ENCODE measurements at places on chromosomes 4 and X.

DNA sequence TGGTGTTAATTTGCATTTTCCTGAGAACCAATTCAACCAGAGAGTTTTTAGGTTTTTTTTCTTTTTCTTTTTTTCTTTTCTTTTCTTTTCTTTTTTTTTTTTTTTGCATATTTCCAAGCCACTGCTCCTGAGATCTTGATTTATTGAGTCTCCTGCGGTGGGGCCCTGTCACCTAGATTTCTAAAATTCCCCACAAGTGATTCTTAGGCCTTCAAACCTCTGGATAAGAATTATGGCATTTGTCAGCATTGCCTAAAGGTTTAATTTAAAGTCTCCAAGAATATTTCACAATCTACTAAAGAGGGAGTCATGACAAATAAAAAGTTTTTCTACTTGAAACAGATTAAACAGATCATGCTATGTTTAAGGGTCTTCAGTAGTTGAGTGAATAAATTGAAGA lies 84.9 kb downstream of the GAB1 start:
- no peak for DNase-seq

DNA sequence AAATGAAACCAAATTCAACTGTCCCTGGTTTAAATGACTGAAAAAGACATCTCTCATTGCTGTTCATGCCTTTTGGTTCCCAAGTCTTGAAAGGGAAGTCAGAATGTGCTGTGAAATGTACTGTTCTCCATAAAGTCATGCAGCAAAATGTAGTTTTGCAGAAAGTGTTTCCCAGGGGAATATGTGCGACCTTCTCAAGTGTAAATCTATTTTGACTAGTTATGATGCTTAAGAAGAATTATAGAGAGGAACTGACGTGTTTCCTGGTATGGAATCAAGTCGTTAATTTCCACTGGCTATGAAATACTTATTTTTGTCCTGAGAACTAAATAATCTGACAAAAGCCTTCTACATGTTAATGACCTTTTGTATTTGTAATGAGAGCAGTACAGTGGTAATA lies 223.1 kb downstream of the CLCN4 start:
- no peak for DNase-seq

DNA sequence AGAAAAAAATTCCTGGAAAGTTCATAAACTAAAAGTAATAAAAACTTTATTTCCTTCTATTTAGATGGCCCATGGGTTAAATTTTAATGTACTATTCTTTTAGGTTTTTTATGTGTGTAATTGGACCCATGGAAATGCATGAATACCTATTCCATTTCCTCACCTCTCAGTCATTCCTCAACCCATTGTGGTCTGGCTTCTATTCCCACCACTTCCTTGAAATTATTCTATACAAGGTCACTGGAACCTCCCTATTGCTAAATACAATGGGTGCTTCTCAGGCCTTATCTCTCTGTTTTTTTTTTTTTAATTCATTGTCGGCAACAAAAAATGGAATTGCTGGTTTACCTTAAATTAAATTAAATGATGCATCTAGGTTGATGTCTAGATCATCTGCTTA lies 17.2 kb downstream of the SLC39A8 start:
- no peak for DNase-seq

DNA sequence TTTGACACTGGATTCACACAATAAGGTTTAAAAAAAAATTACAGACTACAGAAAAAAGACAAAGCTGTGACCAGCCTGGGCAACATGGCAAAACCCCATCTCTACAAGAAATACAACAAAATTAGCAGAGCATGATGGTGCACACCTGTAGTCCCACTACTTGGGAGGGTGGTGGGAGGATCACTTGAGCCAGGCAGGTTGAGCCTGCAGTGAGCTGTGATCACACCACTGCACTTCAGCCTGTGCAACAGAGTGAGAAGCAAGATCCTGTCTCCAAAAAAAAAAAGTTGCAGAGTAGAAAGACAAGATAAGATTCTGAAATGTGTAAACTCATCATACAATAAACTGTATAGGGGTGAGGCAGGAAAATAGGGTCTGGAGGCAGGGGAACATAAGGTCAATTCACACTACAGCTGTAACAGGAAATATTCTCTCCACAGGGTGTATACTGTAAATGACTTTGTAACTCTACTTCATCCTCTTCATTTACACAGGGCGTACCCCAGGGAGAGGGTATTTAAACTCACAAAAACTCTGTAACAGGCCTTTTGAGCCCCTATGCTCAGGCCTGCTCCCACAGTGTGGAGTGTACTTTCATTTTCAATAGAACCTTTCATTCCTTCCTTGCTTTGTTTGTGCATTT lies 112.6 kb upstream of the MAPK10 start:
- no peak for DNase-seq

- no peak for DNase-seq
Observed at GRCh38 chrX:11241720-11242119, 51.5 kb upstream of the AMELX start.

GRCh38 chr4:69727426-69727825 lies 33.0 kb downstream of the SULT1B1 start:
- no peak for DNase-seq

GRCh38 chr4:70197842-70198241 lies 2.3 kb downstream of the ODAM start:
- no peak for DNase-seq

DNA sequence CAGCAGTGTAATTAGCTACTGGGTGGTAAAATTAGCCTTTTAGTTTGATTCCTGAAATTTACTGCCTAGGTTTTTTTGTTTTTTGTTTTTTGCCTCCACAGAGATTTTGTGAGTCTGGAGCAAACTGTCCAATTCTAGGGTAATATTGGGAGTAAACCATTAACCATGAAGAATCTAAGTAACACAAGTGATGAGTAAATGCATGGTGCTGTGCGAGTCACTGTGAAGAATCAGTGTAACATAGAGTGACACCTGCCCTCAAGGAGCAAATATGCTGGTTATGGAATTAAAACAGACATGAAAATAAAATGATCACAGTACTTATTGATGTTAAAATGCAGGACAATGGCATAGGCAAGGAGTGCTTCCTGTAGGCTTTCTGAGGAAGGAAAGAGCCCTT lies 60.1 kb downstream of the LRP2BP start:
- no peak for DNase-seq

GRCh38 chr4:36111172-36111571 lies 133.1 kb downstream of the ARAP2 start:
- no peak for DNase-seq

GRCh38 chr4:135485371-135485770 lies 1283.8 kb upstream of the PABPC4L start:
- DNase-seq = no peak

GRCh38 chr4:121693450-121693849 lies 3.3 kb downstream of the ANXA5 start:
- DNase-seq = no peak

DNA sequence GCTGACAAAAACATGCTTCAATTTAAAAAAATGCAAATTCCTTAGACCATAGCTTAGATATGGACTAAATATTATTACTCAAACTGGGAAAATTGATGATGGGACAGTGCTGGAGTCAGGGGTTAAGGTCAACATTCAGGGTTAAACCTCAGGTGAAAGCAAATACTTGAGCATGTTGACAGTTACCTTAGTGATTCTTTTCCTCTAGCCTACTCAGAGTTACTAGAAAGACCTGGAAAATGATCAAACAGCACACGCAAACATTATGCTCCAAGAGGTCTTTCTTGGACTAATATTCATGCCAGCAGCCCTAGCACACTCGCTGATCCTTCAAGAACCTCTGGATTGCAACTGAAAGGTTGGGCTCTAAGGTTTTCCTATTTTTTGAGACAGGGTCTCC lies 10.8 kb downstream of the IGFBP7 start:
- no peak for DNase-seq

- DNase-seq = no peak
Observed at GRCh38 chr4:111450867-111451266, 694.4 kb upstream of the FAM241A start.

DNA sequence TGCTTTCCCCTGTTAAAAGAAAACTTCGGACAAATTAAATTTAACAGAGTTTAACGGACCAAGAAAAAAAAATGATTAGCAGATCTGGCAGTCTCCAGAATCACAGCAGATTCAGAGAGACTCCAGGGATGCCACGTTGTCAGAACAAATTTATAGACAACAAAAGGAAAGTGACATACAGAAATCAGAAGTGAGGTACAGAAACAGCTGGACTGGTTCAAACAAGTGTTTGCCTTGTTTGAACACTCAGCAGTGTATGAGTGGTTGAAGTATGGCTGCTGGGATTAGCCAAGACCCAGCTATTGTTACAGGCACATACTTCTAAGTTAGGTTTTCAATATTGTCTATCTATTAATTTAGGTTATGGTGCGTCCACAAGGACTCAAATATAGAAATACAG lies 19.1 kb downstream of the PIR start:
- DNase-seq = no peak

DNA sequence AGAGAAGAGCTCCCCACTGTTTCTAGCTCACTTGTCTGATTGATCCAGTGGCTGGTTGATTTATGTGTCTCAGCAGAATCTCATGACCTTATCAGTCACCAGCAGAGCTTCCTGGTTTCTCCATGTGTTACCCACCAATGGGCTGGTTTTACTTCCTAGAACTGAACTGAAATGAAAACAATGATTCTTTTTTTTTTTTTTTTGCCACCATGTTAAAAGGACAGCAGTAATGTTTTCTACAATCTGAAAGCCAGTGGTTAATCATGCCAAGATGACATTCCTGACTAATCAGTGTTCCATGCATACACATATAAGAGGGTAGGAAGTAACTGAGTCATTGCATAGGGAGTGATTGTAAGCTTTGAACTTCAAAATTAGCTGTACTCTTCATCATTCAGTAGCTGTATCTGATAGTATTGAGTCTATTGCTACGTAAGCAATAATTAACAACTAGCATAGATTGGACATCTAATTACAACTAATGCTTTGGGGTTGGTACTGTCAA lies 67.7 kb downstream of the SLC4A4 start:
- DNase-seq = no peak

DNA sequence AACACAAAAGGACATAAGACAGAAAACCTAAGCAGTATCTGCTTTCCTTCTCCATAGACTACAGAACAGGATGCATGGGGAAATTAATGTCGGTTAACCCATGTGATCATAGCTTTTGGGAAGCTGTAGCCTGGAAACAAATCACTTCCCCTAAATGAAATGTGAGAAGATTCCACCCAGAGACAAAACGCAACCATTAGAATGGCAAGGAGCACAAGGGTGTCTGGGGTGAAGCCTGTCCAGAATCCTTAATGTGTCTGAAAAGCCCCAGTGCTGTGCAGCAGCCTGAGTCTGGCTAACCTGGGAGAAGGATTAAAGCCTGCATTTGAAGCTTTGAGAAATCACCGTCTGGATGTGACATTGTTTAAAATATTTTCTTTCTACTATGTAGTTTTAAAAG lies 213.3 kb downstream of the ANKRD50 start:
- no peak for DNase-seq

DNA sequence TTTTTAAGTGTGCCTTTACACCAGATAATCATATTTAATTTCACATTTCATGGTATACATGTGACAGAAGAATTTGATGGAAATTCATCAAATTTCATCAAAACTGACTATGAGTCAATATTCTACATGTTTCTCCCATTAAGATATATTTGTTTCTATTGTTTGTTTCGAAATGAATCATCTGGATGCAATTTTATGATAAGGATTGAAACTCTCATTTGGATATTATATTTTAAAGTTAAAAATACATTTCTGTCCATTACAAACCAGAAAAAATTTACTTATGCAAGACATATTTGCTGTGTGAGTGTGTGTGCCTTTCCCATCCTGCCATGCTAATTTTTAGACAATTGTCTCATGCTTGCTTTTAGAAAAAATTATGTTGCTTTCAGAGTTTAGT lies 52.2 kb downstream of the SULT1B1 start:
- DNase-seq = no peak

GRCh38 chr4:184399512-184399908 lies 74.8 kb downstream of the IRF2 start:
- no peak for DNase-seq

DNA sequence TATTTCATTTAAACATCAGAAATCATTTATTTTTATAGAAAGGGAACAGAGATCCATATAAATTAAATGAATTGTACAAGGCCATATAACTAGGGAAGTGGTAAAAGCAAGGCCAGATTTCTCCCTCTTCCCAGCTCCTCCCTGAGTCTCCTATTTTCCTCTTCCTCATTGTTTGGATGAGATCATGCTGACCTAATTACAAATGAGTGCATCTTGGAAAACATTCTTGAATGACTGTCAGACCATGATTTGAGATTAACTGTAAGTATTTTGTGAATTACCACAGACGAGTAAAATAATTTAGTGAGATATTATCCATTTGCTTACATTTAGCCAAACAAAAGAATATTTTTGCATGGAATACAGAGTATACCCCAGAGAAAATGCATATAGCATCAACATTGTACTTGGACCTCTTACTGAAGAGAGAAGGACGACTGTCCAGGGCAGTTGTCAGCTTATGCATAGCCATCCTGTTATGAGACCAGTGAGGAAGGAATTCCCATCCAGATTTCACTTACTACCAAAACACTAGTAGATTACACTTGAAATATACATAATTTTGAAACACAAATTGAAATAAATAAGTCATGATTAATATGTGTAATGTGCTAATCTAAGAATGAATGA lies 47.3 kb downstream of the SLAIN2 start:
- no peak for DNase-seq

DNA sequence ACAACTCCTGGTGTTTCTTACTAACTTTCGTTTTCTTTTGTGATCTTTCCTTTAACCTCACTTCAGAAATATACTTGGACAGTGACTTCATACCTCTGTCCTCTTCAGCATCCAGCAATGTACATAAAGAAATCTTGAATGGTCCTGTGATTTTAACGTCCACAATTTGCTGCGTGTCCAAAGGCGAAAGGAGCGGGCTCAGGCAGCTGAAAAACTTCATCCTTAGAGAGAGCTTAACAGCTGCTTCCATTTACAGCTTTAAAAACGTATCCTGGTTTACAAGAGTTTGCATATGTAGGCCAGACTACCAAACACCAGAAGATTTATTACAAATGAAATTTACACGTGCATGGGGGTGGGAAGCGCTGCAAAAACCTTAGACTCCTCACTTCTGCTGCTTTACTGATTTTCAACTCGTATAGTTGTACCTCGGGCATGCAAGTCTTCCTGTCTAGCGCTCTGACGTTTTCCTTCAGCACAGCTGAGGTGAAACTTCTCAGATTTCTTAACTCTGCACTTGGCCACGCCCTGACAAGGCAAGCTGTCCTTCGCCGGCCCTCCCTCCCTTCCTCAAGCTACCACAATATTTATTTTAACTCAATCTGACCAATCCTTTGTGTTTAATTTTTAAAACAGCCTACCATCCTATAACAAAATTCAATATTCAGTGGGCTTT lies 406.4 kb downstream of the FAM47A start:
- no peak for DNase-seq

- no peak for DNase-seq
Observed at GRCh38 chrX:15146515-15146914, 123.4 kb downstream of the ASB9 start.

DNA sequence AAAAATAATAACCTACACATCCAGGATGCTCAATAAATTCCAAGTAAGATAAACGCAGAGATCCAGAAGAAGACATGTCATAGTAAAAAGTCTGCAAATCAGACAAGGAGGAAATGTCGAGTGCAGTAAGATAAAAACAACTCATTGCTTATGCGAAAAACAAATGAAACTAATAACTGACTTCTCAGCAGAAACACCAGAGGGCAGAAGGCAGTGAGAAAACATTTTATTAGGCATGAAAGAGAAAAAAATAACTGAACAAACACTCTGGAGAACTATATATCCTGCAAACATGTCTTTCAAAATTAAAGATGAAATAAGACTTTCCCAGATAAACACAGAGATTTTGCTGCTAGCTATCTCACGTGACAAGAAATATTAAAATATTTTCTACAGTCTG lies 201.3 kb upstream of the CTSO start:
- no peak for DNase-seq
